ENCODE measurements at places on chromosomes 5 and 9. TPM values are rescaled to one million over a fixed set of nuclear protein-coding genes. Genes with fewer than 3 reads are reported as not detected.

The LHX6 gene
- 9.8 TPM for total RNA-seq

The RNF183 gene
- total RNA-seq = not detected

The IFNA13 gene
- total RNA-seq = not detected

The LRRC8A gene
- total RNA-seq = 67.1 TPM

The TLR4 gene
- 129 TPM for total RNA-seq

The WDR38 gene
- not detected for total RNA-seq

The CD74 gene
- total RNA-seq = 188 TPM

GRCh38 chr5:72463449-72464052, 43.7 kb downstream of the ZNF366 start:
- DNase-seq = no peak

DNA sequence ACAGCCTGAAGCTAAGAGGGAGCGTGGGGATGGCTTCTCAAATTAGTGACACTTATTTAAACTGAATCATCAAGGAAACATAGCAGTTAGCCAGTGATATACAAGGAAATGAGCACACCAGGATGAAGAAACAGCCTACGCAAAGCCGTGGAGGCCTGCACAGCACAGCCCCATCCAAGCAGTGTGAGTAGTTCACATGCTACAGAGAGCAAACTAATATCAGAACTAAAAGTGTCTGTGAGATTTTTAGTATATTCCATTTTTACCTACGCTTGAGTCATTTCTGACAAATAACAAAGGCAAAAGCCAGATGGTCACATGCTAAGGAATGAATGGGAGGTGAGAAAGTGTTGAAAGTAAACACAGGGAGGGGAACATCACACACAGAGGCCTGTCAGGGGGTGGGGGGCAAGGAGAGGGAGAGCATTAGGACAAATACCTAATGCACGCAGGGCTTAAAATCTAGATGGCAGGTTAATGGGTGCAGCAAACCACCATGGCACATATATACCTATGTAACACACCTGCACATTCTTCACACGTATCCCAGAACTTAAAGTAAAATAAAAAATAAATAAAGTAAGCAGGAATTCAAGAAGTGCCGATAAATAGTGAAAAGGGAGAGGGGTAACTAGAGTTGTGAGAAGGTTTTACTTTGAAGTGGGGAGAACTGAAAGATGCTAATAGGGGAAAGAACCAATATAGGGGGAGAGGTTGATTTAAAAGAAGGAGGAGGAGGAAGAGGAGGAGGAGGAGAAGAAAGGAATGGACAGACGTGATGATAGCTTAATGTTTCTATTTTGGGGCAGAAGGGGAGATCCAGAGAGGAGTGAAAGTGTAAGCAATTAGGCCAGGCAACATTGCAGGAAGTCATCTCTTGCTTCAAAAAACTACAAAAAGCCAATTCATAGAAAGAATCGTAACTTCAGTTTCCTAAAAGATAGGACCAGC, 100.9 kb upstream of the PTGER4 start:
- no peak for DNase-seq

GRCh38 chr5:142939006-142939405, 168.8 kb downstream of the ARHGAP26 start:
- no peak for DNase-seq

DNA sequence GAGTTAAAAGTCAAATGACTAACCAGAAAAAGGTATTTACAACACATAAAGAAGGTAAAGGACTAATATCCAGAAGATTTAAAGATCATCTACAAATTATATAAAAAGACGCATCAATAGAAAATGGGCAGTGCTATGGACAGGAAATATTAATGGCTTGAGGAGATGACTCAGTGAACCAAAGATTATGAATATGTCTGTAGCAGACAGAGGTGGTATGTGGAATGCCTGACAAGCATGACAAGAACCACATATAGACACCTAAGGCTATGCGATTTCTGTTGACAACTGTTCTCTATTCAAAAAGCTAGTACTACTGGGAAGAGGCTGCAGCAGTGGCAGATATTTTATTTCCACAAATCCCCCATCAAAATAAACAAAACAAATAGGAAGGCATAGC, 177.0 kb upstream of the SH3GL2 start:
- no peak for DNase-seq

DNA sequence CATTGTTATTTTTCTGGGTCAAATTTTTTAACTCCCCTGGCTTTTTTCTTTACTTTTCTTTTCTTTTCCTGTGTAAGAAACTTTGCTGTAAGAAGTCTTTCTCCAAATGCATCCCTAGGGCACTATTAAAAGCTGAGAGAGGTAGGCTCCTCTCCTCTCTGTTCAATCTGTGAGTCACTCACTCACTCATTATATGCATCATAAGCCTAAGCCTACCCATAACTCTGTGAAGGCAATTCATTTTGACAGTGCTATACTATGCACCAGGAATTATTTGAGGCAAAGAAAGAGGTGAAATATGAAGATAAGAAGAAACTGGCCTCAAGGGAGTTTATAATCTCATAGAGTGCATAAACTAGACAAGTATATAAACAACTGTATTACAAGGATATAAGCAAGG, 67.9 kb upstream of the PRR16 start:
- no peak for DNase-seq

DNA sequence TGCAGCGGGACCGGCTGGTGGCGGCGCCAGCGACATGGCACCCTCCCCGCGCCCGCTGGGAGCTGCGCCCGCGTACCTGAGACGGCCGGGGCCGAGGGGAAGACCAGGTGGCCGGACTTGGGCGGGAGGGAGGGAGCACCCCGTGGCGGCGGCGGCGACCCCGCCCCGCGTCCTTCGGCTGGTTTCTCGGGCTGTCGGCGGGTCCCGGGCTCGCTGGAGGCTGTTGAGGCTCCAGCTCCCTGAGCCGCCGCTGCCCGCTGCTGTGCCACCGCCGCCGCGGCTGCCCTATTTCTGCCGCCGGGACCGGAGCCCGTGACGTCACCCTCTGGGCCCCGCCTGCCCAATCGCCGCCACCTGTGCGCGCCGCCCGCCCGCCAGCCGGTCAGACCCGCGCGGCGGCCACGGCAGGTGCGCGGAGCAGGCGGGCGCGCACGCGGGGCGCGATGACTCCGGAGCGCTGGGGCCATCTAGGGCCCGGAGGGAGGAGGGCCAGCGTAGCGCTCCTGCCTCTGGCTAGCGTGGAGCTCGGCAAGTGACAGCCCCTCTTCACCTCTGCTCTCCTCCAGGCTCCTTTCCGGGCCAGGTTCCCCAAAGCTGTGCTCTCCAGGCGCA, at the start of gene FSTL4:
Gene FSTL4 (minus strand): TSS at position 293 of the 612 bp plus-strand sequence.
- no peak for DNase-seq

DNA sequence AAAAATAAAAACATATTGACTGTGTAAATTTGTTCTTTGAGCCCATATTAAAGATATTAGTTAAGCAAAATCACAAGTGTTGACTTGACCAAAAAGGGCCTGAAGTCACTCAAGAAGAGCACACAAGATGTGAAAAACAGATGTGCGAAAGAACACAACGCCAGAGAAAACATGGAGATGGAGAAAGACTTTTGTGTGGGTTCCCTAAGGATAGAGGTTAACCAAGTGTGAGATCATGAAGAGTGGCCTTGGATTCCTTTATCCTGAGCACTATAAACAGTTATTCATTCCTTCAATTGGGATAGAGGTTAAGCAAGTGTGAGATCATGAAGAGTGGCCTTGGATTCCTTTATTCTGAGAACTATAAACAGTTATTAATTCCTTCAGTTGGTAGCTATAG, 361.8 kb downstream of the CDH18 start:
- no peak for DNase-seq

- no peak for DNase-seq
These were observed 24.0 kb downstream of the TMEM161B start for GRCh38 chr5:88244686-88245085.

- no peak for DNase-seq
These were observed at the start of gene CDH6 for GRCh38 chr5:31193591-31194467. TSS of gene CDH6 (plus strand) at chr5:31193686. CDS start at chr5:31267474, 73,788 bp downstream.

DNA sequence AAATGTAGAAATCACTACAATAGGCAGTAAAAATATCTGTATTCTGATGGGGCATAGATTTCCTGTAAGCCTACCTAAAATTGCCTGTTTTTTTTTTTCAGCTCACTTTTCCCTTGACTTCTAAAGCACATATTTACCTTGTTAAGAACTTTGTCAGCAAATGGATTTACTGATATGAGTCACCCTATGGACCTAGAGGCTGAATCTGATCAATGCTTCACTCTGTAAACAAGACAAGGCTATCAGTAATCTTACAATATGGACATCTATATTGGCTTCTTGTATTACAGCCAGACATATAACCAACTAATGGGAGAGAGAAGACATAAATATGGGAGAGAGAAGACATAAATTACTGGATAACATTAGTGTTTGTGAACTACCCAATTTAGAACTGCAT, 792.7 kb upstream of the CHD1 start:
- no peak for DNase-seq

- DNase-seq = no peak
These were observed 453.8 kb upstream of the ZNF608 start for GRCh38 chr5:125199968-125200865.

- no peak for DNase-seq
These were observed 9.7 kb downstream of the MRPL36 start for GRCh38 chr5:1789834-1790471.

GRCh38 chr9:113538701-113539430, 75.3 kb downstream of the RGS3 start:
- DNase-seq = no peak

DNA sequence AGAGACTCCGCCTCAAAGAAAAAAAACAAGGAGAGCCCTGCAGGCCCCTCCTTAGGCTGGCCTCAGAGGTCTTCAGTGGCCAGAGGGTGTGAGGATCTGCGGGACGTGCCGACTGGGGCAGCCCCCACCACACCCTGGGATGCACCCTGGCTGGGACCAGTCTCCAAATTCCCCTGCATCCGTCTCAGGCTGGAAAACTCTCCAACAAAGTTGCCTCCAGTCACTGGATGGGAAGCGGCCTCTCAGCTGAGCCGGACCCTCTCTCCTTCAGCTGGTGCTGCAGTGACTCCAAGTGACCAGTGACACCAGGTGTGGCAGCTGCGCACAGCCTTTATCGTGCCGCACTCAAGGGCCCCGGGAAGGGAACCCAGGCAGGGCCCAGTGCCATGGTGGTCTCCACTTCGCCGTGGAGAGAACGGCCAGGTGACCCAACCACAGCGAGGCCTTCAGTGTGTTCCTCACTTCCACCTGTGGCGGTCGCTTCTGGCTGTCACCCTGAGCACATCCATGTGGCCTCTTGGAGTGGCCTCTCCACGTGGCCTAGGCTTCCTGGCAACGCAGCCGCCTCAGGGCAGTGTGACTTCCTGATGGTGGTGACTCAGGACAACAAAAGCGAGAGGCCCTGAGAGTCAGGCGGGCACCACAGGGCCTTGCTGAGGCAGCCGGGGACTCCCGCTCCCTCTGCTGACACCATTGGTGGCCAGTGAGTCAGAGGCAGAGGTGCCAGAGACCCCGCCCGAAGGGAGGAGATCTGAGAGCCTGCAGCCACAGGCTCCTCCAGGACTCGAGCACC, 19.3 kb upstream of the CAMSAP1 start:
- no peak for DNase-seq

- no peak for DNase-seq
These were observed 305.4 kb upstream of the NUDT12 start for GRCh38 chr5:103867857-103868598.

DNA sequence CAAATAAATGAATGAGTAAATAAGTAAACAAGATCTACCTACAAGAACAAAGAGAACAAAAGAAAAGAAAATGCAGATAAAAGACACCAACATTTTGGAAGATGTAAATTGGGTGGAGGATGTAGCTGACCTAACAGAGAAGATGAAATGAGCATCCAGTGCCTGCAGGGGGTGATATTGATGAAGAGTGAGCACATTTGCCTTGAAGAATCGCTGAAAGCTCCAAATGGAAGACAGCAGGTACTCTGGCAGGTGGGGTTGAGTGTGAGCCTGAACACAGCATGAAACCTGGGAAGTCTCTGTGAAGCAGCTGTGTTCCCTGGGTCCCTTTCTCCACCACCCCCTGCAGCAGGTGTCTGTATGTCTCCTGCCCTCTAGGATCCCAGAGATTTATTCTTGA, 125.6 kb downstream of the NXNL2 start:
- no peak for DNase-seq

GRCh38 chr5:64140018-64140417, 25.6 kb upstream of the RNF180 start:
- no peak for DNase-seq

DNA sequence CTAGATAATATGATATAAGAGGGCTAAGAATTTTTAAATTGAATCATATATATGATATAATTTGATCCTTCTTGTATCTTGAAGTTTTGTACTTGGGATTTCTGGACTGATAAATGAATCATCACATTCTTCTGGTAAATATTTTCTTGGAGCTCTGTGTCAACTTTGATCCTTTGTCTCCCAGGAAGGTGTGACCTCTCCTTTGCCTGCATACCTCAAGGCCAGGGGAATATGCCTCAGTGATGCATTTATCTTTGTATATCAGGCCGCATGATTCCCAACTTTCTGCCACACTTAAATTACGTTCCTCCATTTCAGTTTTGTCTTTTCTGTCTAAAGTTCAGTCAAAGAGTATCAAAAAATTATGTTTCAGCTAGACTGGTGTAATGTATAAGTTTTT, 101.2 kb downstream of the NLN start:
- no peak for DNase-seq

- DNase-seq = no peak
These were observed 2.9 kb downstream of the KLHL3 start for GRCh38 chr5:137733006-137733405.

DNA sequence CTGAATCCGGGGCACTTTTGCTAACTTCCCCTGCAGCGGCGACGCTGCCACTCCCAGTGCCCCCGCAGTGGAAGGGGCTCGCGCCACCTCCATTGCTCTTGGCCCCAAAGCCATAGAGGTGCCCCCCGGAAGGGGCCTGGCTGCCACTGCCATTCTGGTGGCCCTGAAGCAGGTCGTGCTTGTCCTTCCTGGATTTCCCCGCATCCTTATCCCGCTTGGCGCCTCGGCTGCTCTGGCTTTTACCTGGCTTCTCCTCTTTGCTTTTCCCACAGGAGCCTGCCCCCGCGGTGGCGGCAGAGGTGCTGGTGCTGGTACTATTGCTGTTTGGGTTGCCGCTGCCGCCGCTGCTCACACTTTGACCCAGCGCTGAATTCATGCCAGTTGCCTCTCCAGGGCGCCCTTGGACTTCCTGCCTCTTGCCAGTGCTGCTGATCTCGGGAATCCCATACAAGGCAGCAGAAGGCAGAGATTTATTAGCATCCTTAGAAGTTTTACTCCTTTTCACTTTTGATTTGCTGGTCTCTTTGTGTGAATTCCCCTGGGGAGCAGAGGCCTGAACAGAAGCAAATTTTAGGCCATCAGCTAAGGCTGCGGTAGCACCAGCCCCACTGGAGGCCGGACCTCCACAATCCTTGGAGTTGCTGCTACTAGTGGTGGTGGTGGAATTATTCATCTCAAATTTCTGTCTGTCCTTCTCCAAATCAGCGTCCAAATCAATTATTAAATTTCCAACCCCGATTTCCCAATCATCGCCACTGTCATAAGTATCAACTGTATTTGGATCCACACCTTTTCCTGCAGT, 2.1 kb downstream of the ZNF608 start:
- no peak for DNase-seq

GRCh38 chr5:125836256-125836655, 587.0 kb upstream of the GRAMD2B start:
- no peak for DNase-seq
